Astrocyte (in vitro differentiated cells and primary cell): ENCODE measurements at places on chromosomes 6 and 20.

DNA sequence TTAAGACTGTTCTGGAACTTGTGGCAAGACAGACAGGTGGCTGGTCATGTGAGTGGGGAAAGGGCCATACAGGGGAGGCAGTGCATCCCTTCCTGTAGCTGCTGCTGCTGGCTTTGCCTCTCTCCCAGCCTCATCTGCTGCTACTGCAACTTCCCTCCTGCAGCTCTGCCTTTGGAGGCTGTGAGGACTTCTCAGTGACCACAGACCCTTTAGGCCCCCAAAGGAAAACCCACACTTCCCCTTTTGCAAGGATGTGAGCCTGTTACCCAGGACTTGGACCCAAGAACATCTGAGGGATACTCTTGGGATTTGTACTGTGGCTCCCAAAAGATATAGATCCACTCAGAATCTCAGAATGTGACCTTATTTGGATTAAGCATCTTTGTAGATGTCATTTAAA lies 91.0 kb downstream of the TMEM170B start:
- DNase-seq: no peak

DNA sequence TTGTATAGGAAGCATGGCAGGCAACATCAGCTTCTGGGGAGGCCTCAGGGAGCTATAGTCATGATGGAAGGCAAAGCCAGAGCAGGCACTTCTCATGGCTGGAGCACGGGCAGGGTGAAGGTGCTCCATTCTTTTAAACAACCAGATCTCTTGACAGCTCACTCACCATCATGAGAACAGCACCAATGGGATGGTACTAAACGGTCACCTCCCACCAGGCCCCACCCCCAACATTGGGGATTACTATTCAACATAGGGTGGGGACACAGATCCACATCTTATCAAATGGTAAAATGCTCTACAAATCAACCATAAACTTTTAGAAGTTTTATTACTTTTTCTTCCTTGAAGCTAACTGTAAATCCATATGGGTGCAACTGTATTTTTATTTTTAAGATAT lies 61.5 kb downstream of the MAP3K4 start:
- DNase-seq: no peak

DNA sequence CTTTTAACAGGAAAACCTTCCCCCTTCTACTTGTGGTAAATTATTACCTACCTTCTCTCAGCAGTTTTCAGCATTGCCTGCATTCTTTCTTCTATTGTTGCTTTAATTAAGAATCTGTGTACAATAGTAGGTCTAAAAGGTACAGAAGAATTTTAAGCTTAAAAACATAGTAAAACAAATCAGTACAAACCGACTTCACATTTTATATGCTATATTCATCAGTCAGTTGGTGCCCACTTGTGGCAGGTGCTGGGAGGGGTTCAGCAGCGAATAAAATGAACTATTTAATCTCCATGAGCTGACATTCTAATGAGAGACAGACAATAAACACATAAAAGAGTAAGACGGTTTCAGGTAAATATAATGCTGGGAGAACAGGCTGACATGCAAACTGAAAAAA lies 73.4 kb upstream of the FBXO30 start:
- no peak for DNase-seq

GRCh38 chr6:16511723-16512489 lies 249.4 kb downstream of the ATXN1 start:
- no peak for DNase-seq

GRCh38 chr6:38942442-38942841 lies 106.1 kb upstream of the GLP1R start:
- DNase-seq: no peak
